ENCODE measurements at places on chromosomes 3 and 15.

DNA sequence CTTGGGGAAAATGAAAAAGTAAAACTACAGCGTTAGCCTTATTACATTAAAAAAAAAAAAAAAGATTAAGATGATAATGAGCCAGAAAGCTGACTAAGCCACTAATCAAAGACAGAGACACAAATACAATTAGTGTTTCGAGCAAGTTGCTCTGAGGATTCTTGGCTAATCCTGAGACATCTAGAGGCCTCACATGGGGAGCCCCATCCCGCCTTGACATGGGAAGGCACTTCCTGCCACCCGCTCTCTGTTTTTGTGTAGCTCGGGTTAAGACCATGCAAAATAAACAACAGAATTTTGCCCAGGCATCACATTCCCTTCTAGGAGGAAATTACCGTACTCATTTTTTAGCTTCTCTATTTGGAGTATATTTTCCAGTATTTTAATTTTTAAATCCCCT, 15.3 kb downstream of the HESX1 start:
- no peak for DNase-seq

DNA sequence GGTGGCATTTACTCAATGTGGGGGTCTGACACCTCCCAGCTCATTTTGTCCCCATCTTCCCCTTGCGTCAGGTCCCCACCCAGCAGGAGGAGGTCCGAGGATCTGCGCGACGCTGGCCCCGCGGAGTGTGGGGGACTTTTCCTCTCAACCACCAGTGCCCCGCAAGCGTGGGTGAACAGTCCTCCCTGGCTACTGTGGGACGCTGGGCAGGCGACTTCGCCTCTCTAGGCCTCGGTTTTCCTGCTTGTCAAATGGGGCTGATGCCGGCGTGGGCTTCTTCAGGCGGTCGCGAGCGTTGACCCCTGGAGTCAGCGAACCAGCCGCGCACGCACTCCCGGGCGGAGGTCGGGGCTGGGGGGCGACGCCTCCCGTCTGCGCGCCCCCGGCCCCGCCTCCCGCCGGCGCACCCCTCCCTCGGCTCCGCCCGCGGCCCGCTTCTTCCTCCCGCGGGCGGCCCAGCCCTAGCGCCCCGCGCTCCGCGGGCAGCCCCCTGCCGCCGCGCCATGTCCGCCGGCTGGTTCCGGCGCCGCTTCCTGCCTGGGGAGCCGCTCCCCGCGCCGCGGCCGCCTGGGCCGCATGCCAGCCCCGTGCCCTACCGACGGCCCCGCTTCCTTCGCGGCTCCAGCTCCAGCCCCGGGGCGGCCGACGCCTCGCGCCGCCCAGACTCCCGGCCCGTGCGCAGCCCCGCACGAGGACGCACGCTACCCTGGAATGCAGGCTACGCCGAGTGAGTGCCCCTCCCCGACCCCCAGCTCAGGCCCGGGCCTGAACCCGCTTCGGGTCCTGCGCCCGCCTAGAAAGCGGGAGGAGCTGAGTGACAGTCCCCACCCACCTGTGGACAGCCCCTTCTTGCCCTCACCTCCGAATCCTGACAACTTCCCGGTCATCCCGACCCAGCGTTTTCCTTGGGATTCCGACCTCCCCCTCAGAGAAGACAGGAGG, at the start of gene PPM1M:
TSS of gene PPM1M (plus strand) at position 438 of the 942 bp plus-strand sequence. CDS start at position 504, 66 bp downstream.
- peak; percentile 58 for DNase-seq

DNA sequence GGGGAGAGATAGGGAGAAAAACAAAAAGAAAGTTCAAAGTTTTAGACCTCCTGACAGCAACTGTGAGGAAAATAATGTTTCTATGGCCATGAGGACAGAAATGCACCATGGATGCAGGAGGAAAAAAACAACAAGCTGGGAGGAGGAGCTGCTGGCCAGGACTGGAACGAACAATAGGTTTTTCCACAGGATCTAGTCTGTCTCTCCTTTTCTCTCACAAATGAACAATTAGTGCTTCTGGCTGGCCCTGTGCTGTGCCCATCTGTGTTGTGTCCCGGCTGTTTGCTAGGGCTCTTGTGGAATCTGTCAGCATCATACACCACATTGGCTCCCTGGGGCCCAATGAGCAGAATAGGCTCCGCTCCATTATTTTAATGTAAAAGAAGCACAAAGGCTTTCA, 15.2 kb downstream of the GK5 start:
- no peak for DNase-seq

DNA sequence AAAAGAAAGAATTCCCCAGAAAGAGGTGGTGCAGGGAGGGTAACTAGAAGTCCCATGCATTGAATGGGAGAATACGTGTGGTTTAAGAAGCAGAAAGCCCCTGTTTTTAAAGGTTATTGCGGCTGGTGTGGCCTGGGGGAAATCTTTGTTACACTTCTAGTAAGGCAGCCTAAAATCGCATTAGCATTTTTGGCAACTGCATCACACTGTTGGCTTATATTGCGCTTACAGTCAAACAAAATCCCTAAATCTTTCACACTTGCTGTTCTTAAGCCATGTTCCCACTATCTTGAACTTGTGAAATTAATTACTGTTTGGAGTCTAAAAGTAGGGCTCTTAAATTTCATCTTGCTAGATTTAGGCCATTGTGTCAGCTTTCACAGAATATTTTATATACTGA, 66.0 kb upstream of the GOLIM4 start:
- no peak for DNase-seq

- DNase-seq: no peak
Observed at GRCh38 chr3:127967316-127967715, 52.3 kb downstream of the KBTBD12 start.

GRCh38 chr3:171231361-171231760, 204.8 kb upstream of the SLC2A2 start:
- no peak for DNase-seq

DNA sequence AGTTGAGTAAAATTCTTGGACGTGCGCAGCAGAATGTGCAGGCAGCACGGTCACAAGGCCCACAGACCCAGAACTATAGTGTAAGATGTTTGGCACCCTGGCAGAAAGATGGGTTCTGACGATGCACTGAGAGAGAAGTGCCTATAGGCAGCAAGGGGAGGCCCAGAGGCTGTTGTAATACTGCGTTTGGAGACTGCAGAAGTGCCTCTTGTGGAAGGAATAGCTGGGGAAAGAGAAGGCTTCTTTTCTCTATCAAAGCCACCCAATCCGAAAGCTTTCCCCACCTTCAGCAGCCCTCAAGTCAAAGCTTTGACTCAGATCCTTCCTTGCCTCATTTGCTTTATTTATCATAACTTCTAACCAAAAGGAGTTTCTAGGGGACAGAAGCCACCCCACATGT, 5.2 kb upstream of the SIN3A start:
- no peak for DNase-seq

- DNase-seq: no peak
Observed at GRCh38 chr3:126130981-126131745, 47.2 kb upstream of the SLC41A3 start.

- DNase-seq: no peak
Observed at GRCh38 chr3:25130724-25131520, 297.1 kb upstream of the RARB start.

GRCh38 chr3:188278717-188279324, 124.9 kb downstream of the LPP start:
- DNase-seq: no peak

DNA sequence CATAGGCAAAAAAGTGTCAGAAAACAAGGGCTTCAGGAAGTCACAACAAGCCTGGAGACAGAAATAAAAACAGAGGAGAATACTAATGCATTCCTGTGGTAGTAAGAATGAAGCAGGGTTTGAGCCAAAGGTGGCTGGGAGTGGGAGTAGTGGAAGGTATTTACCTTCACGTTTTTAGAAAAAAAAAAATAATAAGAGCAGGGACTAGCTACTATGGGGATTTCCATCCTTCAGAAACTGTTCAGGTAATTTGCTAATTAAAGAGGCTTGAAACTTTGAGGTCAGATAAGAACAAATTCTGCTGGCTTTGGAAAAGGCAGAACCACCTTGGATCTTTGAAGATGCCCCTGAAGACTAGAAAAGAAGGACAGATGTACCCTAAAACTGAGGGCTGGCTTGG, 18.4 kb downstream of the ILDR1 start:
- DNase-seq: no peak

GRCh38 chr3:195238586-195239118, 32.3 kb downstream of the XXYLT1 start:
- no peak for DNase-seq

GRCh38 chr3:138946663-138947494, at the start of the genes FOXL2 and FOXL2NB:
Gene FOXL2, minus strand, starts transcription at chr3:138947137. Its CDS starts 415 bp downstream, at chr3:138946722.
Gene FOXL2NB, plus strand, starts transcription at chr3:138947217. Its CDS starts 148 bp downstream, at chr3:138947365.
- peak; percentile 39 for DNase-seq

- DNase-seq: no peak
Observed at GRCh38 chr3:177453451-177453844, 256.2 kb upstream of the TBL1XR1 start.

GRCh38 chr3:122094125-122094524, 39.0 kb downstream of the CD86 start:
- DNase-seq: no peak

- no peak for DNase-seq
Observed at GRCh38 chr3:5294356-5294755, 106.8 kb downstream of the EDEM1 start.

- no peak for DNase-seq
Observed at GRCh38 chr3:183912895-183913579, 28.4 kb upstream of the PARL start.

DNA sequence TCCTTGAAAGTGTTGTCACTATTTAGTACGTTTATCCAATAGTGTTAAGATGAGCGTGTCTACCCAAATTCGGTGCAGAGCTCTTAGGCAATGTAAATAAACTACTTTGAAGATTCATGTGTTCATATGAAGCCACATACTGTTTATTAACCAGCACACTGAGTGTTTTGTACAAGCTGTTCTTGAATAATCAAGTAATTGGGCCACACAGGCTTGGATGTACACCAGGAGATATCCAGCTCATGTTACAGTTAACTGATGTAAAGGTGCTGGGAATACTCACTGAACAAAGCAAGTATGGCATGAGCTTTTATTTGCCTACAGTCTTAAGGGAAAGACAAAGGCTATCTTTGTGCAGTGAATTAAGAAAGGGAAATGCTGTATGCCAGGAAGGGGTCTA, 632 bp upstream of the DHX36 start:
- DNase-seq: no peak

DNA sequence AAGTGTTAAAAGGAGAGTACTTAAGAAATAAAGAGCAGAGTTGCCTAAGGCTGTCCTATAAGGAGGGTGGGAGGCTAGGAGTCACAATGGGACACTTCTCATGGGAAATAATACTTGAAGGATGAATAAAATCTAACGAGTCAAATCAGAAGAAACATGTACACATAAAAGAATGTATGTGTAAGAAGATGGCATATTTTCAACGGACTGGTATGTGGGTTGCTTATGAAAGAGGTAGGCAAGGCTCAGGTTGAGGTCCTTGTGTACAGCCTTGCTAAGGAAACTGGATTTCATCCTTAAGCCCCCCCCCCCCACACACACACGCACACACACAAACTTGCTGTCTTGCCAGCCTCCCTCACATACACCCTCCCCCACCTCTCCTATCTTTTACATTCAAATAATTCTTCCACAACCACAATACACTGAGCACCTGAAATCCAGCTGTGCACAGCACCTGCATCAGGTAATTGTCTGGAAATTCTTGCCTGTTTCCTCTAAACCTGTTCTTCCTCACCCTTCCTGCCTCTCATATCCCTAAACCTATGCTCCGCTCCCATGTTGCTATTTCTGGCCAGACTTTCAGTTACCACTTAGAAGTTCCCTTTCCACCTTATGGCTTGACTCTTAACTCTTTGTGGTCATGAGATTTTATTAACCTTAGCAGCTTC, 79.2 kb downstream of the FMN1 start:
- DNase-seq: no peak

- DNase-seq: no peak
Observed at GRCh38 chr15:78461171-78461888, 23.3 kb downstream of the IREB2 start.

DNA sequence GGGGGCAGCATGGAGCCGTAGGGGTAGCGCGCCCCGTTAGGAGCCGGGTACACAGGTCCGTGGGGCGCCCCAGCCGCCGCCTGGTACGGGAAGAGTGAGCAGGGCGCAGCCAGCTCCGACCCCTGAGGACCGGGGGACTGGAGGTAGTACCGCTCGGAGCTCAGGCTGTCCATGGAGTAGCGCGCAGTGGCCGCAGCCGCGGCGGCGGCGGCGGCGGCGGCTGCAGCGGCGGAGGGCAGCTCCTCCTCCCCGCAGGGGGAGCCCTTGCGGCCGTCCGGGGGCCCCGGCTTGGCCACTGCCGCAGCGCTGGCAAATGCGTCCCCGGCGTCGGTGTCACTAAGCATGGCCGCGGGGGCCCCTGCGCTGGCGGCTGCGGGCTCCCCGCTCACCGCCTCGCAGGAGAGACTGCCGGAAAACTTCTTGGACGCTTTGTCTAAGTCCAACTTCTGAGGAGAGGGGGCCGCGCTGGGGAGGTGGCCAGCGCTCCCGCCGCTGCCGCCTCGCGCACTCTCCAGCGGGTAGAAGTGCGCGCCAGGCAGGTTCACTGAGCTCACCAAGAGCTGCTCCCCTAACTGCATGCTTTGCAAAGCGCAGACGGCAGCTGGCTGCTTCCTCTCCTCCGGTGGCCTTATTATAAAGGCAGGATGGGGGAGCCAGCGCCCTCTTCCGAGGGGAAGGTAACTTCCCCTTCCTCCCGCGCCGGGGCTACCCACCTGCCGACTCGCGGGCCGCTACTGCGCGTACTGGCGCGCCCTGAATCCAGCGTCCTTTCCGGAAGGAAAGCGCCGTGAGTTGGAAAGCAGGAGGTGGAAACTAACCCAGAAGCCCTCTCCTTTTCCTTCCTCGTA, at the start of gene EOMES:
TSS of gene EOMES (minus strand) at position 607 of the 848 bp plus-strand sequence. CDS start at position 578, 29 bp downstream.
- peak; percentile 77 for DNase-seq

DNA sequence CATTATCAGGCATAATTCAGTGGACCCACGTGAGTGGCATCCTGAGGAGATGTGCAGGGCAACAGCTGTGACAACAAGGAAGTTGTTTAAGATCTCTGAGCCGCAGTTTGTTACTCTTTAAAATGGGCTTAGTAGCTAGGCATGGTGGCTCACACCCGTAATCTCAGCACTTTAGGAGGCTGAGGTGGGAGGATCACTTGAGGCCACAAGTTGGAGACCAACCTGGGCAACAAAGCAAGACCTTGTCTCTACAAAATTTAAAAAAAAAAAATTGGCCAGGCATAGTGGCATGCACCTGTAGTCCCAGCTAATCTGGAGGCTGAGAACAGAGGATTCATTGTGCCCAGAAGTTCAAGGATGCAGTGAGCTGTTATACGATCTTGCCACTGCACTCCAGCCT, 12.2 kb downstream of the SUCLG2 start:
- no peak for DNase-seq

DNA sequence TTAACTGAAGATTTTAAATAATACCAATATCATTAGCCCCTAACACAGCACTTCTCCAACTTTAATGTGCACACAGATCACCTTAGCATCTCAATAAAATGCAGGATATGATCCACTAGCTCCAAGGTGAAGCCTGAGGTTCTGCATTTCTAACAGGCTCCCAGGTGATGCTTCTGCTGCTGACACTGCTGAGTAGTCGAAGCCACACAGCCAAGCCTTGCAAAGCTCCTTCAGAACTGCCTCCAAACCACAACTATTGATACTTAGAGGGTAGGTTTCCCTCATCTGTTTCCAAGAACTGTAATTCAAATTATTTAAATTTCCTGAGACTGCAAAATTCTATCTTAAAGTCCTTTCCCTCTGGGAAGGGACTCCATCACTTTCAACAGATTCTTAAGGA, 3.9 kb downstream of the RIOX2 start:
- DNase-seq: peak; percentile 16

GRCh38 chr15:87269566-87269965, 987.0 kb downstream of the NTRK3 start:
- DNase-seq: no peak

- no peak for DNase-seq
Observed at GRCh38 chr3:47416041-47416440, 35.2 kb downstream of the PTPN23 start.
